ENCODE measurements at places on chromosomes 4 and X.

- no peak for DNase-seq
Observed at GRCh38 chr4:18234108-18234507, 212.6 kb upstream of the LCORL start.

DNA sequence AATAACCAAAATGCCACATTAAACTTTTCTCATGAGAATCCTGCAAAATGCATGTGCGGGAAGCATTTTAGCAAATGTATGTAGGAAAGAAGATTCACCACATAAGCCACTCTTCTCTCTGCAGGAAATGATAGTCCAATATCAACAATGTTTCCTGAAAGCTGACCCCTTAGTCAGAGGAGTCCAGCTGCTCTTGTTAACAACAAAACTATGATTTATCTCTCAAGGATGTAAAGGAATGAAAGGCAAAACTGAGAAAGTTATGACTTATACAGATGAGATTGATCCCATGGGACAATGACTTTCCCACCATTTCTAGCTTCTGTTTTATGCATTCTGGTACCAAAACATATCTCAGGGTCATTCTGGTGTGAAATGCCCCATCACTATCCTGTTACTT lies 125.0 kb upstream of the EDNRA start:
- DNase-seq = no peak

GRCh38 chr4:47703008-47703407 lies 134.9 kb downstream of the CORIN start:
- no peak for DNase-seq

GRCh38 chr4:100317032-100317864 lies 127.0 kb upstream of the DDIT4L start:
- DNase-seq = no peak

- no peak for DNase-seq
Observed at GRCh38 chr4:60723796-60724195, 476.3 kb upstream of the ADGRL3 start.

DNA sequence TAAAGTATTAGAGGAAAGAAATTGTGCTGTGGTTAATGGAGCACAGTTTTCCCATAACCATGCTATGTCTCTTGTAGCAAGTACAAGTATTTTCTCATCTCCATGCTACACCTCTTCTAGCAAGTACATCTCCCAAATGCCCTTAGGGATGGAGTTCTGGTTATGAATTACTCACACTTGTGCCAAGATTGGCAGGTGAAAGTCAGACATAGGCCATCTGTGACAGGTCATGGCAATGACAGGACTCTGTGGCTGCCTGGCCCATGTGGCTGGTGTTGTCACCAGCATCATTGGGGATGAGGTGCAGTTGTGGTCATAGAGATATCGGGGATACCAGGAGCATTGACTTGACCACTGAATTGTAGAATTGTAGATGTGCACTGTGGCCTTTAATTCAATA lies 310.2 kb downstream of the FAT4 start:
- DNase-seq = no peak

GRCh38 chr4:10576236-10576635 lies 108.3 kb downstream of the CLNK start:
- DNase-seq = no peak

DNA sequence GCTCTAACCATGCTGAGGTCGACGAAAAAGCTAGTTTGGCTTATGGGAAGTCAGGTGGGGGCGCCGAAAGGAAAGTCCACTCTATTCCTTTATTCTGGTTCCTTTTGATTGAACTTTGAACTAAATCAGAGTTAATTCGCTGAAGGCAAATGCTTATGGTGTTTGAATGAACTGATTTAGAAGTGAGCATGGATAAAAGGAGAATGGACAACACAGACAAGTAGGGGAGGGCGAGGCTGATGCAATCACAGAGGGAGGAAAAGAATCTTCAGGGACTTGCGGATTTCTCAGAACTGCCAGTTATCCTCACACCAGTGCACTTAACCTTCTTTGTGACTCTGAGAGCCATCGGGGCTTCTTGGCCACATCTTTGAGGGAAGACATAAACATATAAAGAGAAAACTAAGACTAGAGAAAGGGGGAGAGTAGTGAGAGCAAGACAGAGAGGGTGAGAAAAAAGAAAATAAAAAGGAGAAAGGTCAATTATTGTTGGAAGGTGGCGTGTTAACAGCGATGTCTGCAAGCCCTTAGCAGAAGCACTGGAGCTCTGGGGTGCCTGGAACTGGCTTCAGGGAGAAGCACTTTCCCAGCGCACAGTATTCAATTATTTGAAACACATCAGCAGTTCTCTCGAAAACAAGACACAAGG lies 79.6 kb upstream of the PLAC1 start:
- no peak for DNase-seq

GRCh38 chr4:3340700-3341083 lies 47.9 kb downstream of the RGS12 start:
- no peak for DNase-seq

DNA sequence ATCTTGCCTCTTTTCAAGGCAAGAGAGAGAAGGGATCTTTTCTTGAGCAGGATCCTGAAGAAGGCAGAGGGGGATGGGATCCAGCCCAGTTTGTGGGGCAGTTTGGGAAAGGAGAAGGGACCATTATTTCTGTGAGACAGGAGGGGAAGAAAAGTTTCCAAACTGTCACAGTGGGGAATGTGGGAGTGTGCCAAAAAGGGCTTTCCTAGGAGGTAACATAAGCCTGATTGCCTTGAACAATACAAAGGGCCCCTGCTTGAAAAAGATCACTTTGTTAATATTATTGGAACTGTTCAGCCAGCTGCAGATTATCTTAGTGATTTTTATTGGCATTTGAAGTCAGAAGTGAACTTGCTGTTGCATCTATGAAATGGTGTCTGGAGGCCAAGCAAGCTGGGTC lies 55.2 kb downstream of the MTM1 start:
- no peak for DNase-seq

DNA sequence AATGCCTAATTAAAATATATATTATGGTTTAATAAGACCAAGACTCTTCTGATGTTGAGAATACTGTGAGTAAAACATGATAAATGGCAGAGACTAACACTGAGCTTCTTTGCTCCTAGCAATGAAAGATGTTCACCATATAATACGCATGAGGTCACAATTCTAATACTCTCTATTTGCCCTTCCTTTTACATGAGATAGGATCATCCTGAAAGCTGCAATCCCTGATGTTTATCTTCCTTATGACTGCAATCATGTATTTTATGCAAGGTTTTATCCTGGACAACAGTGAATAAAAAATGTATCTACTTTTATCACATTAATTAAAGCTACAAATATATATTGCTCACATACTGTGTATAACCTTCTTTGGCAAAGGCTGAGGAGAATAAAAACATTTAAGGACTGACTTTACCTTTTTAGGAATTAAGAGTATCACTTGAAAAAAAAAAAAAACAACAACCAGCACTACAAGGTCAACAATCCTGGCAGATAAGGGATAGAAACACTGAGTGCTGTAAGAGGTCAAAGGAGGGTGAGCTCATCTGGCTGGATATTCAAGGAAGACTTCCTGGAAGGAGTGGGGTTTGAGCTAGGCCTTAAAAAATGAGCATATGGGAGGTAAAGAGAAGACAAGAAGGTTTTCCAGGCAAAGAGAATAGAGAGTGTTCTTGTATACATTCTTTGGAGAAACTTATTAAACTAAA lies 99.9 kb downstream of the AREG start:
- DNase-seq = no peak

GRCh38 chr4:875818-876423 lies 50.0 kb upstream of the CPLX1 start:
- no peak for DNase-seq

DNA sequence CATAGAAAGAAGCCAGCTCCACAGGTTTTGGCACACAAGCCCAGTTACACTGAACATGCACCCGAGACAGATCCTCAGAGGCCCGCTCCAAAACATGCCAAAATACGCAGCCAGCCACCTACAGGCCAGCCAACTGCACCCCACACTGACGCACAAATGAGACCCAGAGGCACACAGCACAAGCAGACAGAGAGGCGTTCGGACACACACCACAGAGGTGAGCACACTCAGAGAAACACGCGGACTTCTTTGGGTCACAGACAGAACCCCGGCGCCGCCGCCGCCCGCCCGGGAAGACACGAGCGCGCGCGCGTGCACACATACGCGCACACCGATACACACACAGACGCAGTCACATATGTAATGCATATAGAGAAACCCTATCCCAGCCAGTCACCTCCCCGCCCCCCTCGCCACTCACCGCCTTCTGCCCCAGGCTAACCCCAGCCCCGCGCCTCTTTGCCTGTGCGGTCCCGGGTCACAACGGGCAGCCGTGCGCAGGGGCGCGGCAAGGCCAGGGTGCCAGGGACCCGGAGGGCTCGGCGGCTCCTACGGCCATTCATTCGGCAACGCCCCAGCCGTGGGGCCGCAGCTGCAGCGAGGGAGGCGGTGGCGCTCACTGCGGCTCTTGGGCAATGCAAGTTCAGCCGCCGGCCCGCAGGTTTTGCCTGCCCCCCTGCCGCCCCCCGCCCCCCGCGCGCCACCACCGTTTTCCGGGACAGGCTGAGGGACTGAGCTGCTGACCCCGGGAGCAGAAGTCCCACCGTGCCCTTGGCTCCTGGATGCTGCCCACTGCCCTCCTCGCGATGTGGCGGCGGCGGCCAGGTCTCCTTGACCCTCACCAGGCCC lies 553 bp downstream of the SEPTIN6 start:
- DNase-seq = peak; percentile 69

DNA sequence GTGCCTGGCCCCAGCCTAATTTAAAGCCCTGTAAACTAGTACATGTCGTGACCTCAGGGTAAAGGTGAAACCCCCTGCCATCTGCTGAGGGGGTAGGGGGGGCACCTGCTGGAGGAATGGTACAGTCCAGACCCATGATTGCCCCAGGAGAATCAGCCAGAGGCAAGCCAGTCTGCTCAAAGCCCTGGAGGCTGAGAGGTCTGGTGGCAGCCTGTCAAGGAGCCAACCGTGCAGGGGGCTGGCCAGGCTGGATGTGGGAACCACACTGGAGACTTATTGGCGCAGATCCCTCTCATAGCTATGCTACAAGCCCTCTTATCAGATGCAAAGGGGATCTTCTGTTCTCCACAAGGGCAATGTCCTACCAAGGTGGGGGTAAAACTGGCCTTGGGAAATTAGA lies 31.4 kb upstream of the PJA1 start:
- DNase-seq = peak; percentile 33

- DNase-seq = no peak
Observed at GRCh38 chr4:149113804-149114430, 671.7 kb upstream of the NR3C2 start.

- DNase-seq = no peak
Observed at GRCh38 chr4:155413451-155413850, 36.7 kb upstream of the MAP9 start.

DNA sequence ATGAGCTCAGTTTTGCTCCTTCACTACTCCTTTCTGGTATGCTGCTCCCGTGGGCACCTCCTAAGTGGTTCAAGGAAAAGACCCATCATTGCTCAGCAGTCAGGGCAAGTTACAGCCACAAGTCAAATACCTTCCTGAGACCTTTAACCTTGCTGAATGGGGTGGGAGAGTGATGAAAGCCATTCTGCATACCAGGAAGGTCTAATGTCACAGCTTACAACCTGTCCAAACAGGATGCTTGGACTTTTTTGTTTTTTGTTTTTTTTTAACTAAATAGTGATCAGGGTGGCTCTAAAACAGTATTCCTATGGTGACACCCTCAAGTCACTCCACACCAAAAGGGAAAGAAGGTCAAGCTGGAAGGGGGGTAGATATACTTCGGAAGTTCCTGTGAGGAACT lies 93.1 kb downstream of the GPC3 start:
- peak; percentile 89 for DNase-seq

DNA sequence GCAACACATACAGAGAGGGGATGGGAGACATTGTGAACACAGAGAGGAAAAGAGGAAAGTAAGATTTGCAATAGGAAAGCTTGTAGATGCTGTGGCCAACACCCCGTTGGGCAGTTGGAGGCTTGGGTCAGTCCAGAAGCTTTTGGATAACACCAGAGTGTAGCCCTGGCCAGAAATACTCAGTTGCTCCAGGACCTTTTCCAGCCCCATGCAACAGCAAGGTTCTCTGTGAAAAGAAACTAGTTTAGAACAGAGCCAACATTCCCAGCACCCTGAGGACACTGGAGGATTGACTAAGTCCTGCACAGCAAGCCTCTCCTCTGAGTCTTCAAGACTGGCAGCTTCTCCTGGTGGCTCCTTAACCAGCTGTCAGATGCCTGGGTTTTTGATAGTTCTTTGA lies 27.9 kb upstream of the NAF1 start:
- DNase-seq = no peak

DNA sequence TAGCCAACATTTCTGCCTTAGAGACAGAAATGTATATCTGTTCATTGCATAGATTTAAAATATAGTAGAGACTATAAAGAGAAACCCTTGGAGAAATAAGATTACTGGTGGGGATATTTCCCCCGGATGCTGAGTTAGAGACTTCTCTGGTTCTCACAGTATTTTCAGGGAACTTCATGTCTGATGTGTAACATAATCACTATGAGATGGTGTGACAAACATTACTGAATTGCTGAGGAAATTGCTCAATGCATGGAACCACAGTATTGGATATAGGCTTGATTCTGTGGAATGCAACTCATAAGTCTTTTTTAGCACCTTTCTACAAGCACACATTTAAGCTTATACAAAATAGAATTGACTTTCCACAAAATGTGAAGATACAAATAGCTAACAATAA lies 152.7 kb downstream of the SOWAHB start:
- no peak for DNase-seq

DNA sequence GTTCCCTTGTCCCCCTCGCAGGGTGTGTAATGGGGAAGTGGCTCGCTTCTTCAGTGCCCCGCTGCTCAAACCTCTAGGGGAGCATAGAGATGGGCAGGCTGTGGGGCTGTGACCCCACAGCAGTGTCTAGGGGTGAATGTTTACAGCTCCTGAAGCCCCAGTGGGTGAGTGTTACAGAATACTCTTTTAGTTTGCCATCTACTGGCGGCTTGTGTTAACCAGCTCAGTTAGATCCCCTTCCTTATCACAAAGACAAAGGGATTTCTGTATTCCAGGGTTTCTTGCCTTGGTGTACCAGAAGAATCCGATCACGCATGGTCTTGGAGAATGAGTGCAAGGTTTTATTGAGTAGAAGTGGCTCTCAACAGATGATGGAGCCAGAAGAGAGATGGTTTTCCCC lies 108.1 kb upstream of the IQCM start:
- peak; percentile 3 for DNase-seq

DNA sequence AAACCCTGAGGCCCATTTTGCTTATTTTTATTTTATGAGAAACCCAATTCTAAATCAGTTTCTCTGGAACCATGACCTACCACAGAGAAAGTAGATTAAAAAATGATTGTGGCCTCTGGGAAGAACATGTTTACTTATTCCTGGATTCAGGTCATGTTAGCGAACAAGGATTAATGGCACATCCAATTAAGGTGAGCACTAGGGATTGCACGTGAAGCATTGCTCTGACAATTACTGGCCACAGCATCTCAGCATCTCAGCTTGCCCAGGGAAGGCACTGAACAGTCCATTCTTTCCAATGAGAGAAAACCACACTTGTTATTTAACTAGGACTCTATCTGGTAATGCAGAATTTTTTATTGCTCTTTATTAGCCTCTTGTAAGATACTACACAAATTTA lies 119.8 kb downstream of the ZNF330 start:
- no peak for DNase-seq

GRCh38 chr4:6907658-6908191 lies 1.9 kb upstream of the TBC1D14 start:
- peak; percentile 57 for DNase-seq

- no peak for DNase-seq
Observed at GRCh38 chr4:5758741-5759140, 47.7 kb downstream of the EVC start.

- DNase-seq = no peak
Observed at GRCh38 chrX:106684207-106684606, 42.3 kb upstream of the RNF128 start.
